ENCODE measurements at places on chromosomes 3 and 15.

DNA sequence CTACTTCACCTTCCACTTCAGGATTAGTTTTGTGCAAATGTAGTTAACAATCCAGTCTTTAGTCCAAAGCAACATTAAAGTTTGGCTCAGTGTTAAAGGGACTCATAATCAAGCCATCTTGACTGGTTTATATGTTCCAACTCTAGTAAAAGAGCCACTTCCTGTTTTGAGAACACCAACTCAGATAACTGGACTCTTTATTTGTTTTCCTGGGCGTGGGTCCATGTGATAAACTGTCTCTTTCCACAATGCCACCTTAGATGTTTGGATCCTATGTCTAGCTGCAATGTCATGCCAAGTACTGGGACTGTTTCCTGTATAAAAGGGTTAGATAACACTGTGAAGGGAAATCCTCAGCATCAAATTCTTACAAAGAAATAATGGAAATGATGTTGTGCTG lies 545.0 kb downstream of the PYDC2 start:
- no peak for DNase-seq

DNA sequence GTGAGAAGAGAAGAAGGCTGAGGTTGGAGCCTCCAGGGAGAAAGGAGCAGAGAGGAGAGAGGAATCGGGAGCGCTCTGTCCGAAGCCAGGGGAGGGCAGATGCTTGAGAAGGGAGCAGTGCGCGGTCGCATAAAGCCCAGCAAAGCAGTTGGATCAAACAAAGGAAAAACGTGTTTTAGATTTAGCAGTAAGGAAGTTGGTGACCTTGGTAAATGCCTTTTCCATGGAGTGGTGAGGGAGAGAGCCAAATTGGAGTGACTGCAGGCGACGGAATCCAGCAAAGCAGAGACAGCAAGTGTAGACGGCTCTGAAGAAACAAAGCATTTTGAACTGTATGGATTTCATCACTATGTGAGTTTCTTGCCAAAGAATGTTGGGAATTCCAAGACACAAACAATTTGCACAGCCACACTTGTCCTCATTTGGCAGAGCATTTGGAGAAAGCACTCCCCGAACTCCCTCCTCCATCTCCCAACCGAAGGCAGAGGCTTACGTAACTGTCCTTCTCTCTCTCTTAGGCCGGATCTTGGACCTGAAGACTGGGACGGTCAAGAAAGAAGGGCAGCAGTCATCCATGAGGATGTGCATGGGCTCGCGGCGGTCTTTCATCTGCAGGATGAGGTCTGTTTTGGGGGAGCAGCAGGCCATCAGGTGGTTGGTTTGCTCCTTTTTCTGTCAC lies 103.6 kb downstream of the ARNT2 start:
- peak; percentile 38 for DNase-seq

DNA sequence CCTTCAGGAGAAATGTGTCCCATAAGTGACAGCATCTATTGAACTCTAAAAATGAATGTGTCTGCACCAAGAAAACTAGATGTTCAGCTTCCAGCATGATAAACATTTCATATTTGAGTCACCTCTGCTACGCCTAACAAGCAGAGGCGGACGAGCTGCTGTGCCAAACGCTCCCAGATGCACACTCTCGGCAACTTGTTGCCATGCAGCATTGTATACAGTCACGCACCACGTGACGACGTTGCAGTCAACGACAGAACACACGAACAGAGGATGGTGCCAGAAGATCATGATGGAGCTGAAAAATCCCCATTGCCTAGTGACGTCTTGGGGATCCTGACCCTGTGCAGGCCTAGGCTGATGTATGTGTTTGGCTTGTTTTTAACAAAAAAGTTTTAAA lies 137.5 kb downstream of the XXYLT1 start:
- peak; percentile 71 for DNase-seq

GRCh38 chr15:41019174-41019573 lies 65.9 kb downstream of the CHAC1 start:
- no peak for DNase-seq

- no peak for DNase-seq
Measured at GRCh38 chr15:92663250-92663951, 7.8 kb upstream of the FAM174B start.

- DNase-seq, result no peak
Measured at GRCh38 chr3:111895071-111895470, 36.0 kb downstream of the PHLDB2 start.

Measured in muscle of arm (tissue), 14 donors.